ENCODE measurements at places on chromosomes 4 and X.

DNA sequence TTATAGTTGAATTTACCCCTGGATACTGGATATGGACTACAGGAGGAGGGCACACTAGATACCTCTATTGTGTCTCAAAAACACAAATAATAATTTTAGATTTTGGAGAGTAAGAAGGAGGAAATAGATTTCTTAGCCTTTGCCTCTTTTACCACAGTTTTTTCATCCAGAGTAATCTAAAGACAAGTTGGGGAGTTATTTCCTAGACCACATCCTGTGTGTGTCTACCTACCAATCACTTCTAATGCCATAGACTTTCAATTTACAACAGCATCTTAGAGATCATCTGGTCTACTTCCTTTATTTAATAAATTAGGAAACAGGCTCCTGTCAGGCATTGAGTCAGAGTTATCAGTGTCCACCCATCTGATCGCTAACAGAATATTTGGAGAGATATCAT, 191.5 kb downstream of the EDA start:
- DNase-seq = no peak

GRCh38 chr4:184596617-184597185, 52.5 kb downstream of the CASP3 start:
- DNase-seq = no peak

- DNase-seq = no peak
Measured at GRCh38 chr4:2823671-2824328, 19.8 kb upstream of the ADD1 start.

DNA sequence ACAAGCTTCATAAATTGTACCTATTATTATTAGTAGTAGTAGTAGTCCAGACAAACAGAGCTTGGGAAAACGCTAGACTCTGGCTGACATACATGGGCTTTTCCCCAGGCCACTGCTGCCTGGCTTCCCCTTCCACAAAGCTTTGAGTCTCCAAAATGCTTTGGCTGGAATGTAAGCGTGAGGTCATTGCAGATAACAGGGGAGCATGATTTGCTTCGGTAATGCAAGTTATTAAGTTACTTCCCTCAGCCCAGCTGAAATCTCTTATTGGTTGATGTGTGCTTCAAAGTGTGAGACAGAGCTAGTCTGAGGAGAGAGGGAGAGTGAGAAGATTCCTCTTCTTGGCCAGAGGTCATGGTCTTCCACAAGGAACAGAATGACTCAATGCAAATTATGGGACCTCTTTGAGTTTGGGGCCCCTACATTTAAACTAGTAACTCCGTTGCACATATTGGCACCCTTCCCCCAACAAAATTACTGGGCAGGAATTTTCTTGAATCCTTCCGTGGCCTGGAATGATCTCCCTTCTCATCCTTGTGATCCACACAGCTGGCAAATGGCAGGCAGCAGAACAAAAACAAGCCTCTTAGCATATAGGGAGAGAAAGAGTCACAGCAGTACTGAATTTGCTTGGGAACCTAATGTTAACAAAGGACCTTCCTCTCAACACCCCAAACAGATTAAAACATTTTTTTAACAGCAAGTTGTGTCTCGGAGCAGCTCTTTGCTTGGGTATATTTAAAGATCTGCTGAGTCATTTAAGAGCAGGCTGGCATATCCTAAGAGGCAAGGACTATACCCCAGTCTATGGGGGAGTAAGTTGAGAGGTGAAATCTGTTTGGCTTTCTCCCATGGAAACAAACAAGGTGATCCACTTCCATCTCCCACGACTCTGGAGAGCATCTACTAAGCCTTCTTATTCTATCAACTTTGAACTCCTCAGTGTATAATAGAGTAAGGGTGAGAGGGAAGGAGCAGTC, 19.9 kb downstream of the AR start:
- no peak for DNase-seq

- no peak for DNase-seq
Measured at GRCh38 chrX:24553011-24553410, 87.9 kb downstream of the PDK3 start.

DNA sequence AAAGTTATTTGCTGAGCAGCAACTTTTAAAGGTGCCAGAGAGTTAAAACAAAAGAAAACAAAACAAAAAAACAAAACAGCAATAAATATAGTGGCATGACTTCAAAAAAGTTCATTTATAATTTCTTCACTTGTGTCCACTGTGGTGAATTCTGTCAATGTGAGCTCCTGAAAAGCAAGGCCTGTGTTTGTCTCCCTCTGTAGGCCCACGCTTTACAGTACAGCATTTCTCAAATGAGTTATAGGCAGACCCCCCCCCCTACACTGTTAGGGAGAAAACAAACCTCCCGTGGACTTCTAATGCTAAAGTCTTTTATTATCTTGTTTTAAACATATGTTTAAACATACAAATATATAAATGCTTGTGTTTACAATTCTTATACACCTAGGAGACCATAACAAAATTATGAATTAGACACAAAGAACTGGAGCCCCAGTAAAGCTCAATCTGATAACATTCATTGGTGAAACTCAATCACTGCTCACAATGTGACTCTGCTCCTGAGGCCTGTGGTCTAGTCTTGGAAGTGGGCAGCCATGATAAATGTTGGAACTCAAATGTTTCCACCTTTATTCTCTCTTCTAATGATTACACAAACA, 47.0 kb upstream of the SCOC start:
- peak; percentile 3 for DNase-seq

GRCh38 chr4:109406337-109406931, 27.2 kb upstream of the SEC24B start:
- no peak for DNase-seq

DNA sequence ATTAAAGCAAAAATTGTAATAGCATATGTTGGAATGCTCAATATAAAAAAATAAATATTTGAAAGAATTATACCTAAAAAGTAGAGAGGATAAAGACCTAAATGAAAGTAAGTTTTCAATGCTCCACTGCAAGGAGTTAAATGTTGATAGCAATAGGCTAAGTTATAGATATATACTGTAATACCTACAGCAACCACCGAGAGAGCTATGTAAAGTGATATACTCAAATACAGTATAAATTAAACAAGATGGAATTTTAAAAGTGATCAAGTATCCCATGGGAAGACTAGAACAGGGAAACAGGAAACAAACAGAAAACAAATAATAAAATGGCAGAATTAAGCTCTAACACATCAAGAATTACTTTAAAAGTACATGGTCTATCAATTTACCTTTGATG, 73.9 kb downstream of the CASP3 start:
- no peak for DNase-seq

DNA sequence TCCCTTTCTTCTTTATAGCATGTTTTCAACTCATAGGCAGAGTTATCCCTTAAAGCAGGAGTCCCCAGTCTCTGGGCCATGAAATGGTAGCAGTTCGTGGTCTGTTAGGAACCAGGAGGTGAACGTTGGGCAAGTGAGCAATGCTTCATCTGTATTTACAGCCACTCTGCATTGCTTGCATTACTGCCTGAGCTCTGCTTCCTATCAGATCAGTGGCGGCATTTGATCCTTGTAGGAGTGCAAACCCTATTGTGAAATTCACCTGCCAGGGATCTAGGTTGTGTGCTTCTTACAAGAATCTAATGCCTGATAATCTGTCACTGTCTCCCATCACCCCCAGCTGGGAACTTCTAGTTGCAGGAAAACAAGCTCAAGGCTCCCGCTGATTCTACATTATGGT, 39.8 kb downstream of the DTHD1 start:
- DNase-seq = no peak

DNA sequence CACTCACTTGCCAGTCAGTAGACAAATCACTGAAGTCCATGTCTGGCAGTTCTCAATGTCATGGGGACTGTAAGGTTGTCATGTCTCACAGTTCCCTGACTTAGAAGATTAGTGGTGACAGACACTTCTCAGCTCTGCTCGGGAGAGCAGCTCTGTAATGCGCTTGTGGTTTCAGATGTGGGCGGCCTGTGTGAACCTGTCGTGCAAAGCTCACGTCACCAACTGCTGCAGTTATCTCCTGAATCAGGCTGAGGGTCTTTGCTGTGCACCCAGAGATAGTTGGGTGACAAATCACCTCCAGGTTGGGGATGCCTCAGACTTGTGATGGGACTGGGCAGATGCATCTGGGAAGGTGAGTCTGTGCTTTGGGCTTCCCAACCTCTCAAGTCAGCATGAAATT, at the start of gene IL9R:
Gene IL9R, plus strand, starts transcription at position 261 of the 400 bp plus-strand sequence. Its CDS starts 64 bp downstream, at position 325.
- no peak for DNase-seq

- no peak for DNase-seq
Measured at GRCh38 chr4:187789078-187789477, 206.5 kb upstream of the ZFP42 start.

- no peak for DNase-seq
Measured at GRCh38 chr4:90128961-90129495, 1.8 kb downstream of the CCSER1 start.

- no peak for DNase-seq
Measured at GRCh38 chr4:61200916-61201526, 895 bp downstream of the ADGRL3 start.

DNA sequence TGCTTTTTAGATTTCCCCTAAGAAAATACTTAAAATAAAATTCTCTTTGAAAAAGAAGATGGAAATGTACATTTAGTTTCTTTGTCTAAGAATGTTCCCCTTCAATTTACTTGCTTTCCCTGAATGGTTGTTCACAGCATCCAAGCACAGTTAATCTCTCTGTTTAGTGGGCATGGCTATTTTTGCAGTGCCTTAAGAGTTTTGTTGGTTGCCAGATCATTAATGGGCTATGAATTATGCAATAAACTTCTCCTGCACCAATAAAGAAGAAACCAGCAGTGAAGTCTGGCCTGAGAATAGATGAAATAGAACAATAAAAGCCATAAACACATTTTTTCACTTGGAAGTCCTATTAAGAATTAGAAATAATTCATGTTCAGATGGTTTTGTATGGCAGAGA, 980.4 kb upstream of the IGFBP7 start:
- DNase-seq = no peak

Data from NCI-H748 treated with DMSO at 0.1 percent for 48 hours (cell line).